ENCODE measurements at places on chromosomes 16 and 17.
A peak's percentile ranks its signal among the peaks of the same experiment; 100 is the strongest.

GRCh38 chr17:21201298-21201595 lies 12.7 kb downstream of the TMEM11 start:
- DNase-seq: no peak

DNA sequence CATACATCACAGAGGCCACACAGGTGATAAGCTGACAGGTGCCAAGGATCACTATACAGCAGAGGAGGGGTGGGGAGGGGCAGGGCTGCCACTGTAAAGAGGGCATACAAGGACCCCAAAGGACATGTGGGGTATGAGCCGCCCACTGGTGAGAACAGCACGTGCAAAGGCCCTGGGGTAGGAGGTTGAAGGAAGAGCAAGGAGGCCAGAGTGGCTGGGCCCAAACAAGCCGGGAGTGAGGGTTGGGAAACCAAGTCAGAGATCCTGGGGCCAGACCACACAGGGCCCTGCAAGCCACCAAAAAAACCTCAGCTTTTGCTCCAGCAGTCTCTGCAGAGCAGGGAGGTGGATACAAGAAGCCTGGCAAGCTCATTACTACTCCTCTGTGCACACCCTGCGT lies 6.5 kb downstream of the NATD1 start:
- DNase-seq: no peak

DNA sequence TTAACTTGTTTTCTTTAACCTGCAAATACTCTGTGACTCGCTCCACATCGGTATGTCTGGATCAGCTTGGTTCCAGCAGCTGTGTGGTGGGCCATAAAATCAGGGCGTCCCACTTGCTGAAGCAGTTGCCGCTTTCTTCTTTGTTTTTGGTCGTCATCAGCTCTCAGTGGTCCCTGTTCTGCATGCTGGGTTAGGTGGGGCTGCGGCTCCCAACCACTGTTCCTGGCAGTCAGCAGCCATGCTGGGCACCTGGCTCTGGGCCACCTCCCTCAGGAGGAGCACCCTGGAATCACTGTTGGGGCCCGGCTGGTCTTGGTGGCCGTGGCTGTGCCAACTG lies 23.0 kb downstream of the MGRN1 start:
- DNase-seq: no peak

- DNase-seq: peak; percentile 62
These were observed 53.7 kb upstream of the LGALS9 start for GRCh38 chr17:27577121-27577761.

DNA sequence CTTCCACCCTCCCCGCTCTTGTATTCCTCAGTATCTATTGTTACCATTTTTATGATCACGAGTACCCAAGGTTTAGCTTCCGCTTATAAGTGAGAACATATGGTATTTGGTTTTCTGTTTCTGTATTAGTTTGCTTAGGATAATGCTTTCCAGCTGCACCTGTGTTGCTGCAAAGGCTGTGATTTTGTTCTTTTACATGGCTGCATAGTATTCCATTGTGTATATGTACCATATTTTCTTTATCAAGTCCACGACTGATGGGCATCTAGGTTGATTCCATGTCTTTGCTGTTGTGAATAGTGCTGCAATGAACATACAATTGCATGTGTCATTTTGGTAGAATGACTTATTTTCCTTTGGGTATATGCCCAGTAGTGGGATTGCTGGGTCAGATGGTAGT lies 79.7 kb upstream of the EFCAB3 start:
- DNase-seq: no peak

GRCh38 chr17:57668332-57668731 lies 76.8 kb downstream of the CCDC182 start:
- DNase-seq: no peak

DNA sequence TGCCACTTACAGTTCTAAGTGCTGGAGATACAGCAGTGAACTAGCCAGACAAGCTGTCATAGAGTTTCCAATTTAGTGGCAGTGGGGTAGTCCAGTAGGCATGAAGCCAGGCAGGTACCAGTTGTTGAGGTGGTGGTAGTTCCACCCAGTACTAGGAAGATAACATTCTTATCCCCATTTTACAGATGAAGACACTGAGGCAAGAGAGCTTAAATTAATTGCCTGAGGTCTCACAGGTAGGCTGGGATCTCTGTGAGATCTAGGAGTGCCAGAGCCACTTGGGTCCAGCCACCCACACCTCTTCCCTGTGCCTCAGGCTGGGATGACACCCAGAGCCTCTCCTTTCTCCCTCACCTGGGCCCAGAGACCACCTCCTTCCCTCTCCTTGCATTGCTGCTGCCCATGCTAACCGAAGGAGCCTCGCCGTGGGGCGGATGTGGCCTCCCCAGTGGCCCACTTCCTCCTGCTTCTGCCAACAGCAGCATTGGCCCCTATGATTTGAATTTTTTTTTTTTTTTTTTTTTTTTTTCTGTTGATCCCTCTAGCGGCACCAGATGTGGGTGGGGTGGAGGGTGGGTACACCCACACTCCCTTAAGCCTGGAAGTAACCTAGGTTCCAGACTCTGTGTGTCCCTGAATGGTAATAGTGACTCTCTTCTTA lies 114.0 kb downstream of the PRKCB start:
- DNase-seq: no peak

DNA sequence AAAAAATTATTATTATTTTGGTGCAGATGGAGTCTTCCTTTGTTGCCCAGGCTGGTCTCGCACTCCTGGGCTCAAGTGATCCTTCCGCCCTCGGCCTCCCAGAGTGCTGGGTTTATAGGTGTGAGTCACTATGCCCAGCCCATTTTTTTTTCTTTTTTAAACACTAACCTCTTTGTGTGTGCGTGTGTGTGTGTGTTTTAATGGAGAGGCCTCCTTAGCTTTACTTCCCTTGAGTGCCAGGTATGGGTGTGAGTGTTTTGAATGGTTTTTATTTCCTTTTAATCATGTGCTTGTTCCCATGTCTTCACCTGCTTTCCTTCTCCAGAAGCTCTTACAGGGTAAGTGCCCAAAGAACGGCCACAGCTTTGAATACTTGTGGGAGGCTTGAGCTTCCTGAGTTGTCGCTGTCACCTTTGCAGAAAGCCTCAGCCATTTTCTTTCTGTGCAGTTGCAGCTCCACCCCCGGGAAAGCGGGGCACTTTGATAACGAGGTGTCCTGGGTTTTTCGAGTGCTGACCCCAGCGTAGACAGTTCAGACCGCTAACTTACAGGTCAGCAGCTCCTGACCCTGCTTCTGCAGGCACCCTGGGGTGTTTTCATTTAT lies 22.6 kb downstream of the AKAP1 start:
- DNase-seq: no peak

DNA sequence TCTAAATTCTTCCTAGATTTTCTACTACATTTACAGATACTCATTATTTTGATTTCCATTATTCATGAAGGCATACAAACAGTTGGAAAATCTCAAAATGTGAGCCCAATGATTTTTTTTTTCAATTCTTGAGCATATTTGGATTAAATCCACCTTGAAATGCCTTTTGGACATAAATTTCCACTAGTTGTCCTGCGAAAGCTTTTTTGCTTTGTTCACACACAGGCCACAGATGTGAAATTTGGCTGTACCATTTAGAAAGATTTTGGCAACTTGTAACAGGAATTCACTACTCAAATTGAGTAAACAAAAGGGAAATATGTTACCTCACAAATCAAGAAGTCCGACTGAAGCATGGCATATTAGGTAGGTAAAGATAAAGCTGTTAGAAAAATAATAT lies 1631.0 kb downstream of the CDH8 start:
- DNase-seq: no peak

- DNase-seq: no peak
These were observed 178.5 kb upstream of the CIBAR2 start for GRCh38 chr16:85290626-85291301.

DNA sequence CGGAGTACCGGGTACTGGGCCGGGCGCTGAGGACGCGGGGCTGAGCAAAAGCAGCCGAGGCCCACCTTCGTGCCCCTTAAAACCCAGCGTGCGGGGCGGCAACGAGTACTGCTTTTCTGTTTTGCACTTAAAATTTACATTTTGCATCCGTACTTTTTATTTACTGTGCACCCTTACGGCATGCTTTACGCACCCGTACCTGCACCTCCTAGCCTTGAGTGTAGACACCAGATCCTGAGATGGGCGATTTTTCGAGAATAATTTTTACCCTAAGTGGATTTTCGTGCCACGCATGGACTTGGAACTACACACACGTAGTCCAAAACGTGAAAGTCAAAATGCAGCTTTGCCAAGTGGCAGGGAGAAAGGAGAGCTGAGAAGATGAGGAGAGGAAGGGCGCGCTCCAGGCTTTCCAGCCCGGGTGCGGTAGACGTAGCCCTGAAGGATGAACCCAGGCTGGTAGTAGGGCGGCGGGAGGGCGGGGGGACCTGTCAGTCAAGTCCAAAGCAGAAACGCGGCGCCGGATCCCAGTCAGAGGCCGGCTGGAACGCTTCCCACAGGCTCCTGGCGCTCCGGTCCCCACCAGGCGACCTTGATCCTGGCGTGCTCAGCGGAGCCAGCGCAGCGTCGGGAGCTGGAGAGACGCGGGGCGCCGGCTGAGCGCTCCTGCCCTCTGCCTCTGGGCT lies 1.2 kb upstream of the CBLN1 start:
- no peak for DNase-seq

- DNase-seq: no peak
These were observed 16.4 kb downstream of the CDK5RAP3 start for GRCh38 chr17:47987240-47987835.

DNA sequence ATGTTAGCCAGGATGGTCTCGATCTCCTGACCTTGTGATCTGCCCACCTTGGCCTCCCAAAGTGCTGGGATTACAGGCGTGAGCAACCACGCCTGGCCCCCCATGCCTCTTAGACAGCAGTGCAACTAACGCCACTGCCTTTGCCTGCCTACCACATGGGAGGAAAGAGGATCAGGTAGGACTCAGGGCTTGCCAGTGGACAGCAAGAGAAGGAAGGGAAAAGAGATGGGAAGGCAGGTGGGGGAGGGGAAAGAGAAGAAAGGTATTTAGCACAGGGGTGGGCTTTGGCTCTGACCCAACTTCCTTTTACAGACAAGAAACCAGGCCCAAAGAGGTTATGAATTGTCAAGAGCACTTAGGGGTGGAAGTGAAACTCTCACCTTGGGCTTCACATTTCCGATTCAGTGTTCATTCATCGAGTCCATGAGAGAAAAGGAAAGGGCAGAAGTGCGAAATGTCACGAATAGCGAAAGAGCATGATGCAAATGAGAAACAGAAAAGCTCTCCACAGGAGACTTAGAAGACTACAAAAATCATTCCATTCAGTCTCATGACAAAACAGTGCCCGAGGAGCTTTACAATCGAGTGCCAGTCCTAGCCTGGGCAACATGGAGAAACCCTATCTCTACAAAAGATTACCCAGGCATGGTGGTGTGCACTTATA lies 36.4 kb downstream of the CDK5R1 start:
- no peak for DNase-seq

GRCh38 chr16:79605999-79606398 lies 5.5 kb upstream of the MAF start:
- DNase-seq: peak; percentile 30

DNA sequence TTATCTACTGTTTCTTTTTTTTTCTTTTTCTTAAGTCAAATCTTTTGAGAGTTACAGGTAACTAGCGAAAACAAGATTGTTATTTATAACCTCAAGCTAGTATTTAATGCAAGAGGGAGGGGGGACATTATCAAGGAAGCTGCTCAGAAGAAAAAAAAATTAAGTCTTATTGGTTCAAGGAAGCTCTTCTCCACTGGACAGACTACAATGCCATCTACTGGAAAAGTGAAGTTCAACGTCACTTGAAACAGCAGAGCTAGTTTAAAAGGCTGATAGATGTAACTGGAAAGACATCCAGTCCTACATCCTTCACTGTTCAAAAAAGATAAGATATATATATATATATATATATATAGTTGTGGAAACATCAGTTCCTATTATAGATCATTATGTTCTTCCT lies 418.0 kb upstream of the PSMD7 start:
- peak; percentile 75 for DNase-seq

Measured in fibroblast of mammary gland (primary cell).